ENCODE measurements at places on chromosomes 2 and 18.
A peak's percentile ranks its signal among the peaks of the same experiment; 100 is the strongest.

DNA sequence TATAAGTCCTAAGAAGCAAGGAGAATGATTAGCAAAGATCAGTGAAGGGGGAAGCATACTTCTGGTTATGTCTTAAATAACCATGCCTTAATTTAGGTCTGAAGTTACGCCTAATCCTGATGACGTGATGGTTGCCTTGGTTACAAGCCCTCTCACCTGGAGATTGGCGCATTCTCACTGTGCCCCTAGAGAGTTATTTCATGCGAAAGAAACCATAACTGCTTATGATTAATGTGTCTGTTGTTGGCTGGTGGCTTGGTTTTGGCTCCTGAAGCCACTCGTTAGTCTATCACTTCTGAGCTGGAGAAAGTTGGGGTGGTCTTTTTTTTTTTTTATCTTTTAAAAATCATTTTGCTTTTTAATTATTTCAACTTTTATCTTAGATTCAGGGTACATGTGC lies 47.0 kb downstream of the TNFRSF11A start:
- no peak overlapping the region for H3K27ac ChIP-seq
- DNase-seq, result no peak
- H3K4me3 ChIP-seq, result no peak overlapping the region
- H3K4me1 ChIP-seq, result no peaks in the 10 kb centered on the region
- no peaks in the 10 kb centered on the region for H3K27me3 ChIP-seq

DNA sequence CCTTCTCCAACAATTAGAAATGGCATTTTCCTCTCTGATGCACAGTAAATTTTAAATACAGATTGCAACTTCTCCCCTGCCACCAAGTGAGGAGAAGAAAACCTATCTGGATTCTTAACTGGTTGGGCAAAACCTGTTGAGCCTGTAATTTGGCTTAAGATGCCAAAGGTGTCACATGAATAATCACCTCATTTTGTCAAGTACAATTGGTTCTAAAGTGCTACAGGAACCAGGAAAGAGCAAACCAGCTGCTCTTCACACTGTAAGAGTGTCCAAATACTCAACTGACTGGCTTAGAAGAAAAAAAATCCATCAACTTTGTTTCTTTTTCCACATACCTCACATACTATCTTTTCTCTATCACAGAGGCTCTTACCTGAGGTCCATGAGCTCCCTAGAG lies 35.4 kb downstream of the NPC1 start:
- DNase-seq, result no peak
- H3K4me3 ChIP-seq, result no peak overlapping the region

- no peak for DNase-seq
- H3K4me1 ChIP-seq, result peaks cover 11% of the 10 kb centered on the region
- no peaks in the 10 kb centered on the region for H3K27me3 ChIP-seq
- peak overlapping the region; percentile 29 for H3K27ac ChIP-seq
- H3K4me3 ChIP-seq, result no peak overlapping the region
- no peaks in the 10 kb centered on the region for H3K36me3 ChIP-seq
These were observed 52.5 kb upstream of the STAM2 start for GRCh38 chr2:152227969-152228592.

- H3K36me3 ChIP-seq, result no peaks in the 10 kb centered on the region
- peaks cover 5% of the 10 kb centered on the region for H3K27me3 ChIP-seq
- H3K4me3 ChIP-seq, result peak overlapping the region; percentile 40
- no peaks in the 10 kb centered on the region for H3K4me1 ChIP-seq
- H3K27ac ChIP-seq, result no peak overlapping the region
These were observed 191.8 kb downstream of the FTCDNL1 start for GRCh38 chr2:199659207-199659606.

DNA sequence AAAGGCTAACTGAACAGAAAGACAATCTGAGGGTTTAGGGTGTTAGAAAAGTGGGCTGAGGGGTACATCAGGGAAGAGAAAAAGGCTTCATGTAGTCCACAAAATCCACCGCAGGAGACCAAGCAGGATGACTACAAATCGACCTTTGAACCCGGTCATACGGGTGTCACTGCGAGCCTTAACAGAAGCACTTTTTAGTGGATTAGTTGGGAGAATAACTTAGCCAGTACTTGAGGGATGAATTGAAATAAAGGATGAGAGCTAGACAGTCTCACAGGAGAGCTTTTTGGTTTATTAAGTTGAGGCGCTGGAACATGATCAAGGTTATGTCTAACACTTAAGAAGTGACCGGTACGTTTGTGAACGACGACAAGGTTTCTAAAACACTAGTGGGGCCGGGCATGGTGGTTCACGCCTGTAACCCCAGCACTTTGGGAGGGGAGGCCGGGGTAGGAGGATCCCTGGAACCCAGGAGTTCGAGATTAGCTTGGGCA lies 217.7 kb downstream of the MCFD2 start:
- H3K36me3 ChIP-seq, result no peaks in the 10 kb centered on the region
- no peaks in the 10 kb centered on the region for H3K27me3 ChIP-seq
- peaks cover 46% of the 10 kb centered on the region for H3K4me1 ChIP-seq
- no peak for DNase-seq
- H3K27ac ChIP-seq, result peak overlapping the region; percentile 99
- H3K4me3 ChIP-seq, result peak overlapping the region; percentile 90

DNA sequence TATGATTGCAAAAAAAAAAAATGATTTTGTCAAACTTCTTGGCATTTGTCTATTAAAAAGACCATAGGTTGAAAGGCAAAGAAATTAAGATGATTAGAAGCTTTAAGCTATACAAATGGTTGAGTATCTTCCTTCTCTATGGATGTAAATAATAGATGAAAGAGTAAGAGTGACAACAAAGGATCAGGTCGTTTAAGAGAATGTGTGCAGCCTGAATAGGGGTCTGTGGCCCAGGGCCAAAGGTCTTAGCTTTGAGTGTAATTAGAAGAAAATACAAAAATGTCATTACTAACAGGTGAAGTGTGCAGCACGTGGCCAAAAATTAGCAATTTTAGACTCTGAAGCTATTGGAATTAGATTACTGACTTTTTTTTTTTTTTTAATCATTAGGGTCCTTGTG lies 122.4 kb downstream of the GREB1L start:
- H3K4me1 ChIP-seq, result no peaks in the 10 kb centered on the region
- DNase-seq, result no peak
- H3K27ac ChIP-seq, result no peak overlapping the region
- H3K27me3 ChIP-seq, result peaks cover 4% of the 10 kb centered on the region
- no peak overlapping the region for H3K4me3 ChIP-seq
- no peaks in the 10 kb centered on the region for H3K36me3 ChIP-seq

DNA sequence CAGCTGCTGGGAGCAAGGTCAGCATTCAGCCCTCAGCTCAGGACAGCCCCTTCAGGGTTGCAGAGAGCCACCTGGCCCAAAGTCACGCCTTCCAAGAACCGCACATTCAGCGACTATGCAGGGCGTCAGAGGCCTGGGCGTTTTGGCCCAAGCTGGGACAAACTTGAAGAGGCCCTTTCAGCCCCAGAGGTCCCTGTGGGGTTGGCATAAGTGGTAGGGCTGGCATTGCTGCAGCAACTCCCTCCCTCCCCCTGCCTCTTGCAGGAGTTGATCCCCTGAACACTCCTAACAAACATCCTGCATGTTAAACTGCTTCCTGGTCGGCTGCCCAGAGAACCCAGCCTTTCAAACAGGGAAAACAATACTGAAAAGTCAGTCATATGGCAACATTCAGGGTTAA lies 192.9 kb upstream of the SMAD2 start:
- no peak for DNase-seq
- H3K4me1 ChIP-seq, result peaks cover 33% of the 10 kb centered on the region
- no peak overlapping the region for H3K27ac ChIP-seq
- no peaks in the 10 kb centered on the region for H3K27me3 ChIP-seq
- H3K4me3 ChIP-seq, result no peak overlapping the region
- no peaks in the 10 kb centered on the region for H3K36me3 ChIP-seq

DNA sequence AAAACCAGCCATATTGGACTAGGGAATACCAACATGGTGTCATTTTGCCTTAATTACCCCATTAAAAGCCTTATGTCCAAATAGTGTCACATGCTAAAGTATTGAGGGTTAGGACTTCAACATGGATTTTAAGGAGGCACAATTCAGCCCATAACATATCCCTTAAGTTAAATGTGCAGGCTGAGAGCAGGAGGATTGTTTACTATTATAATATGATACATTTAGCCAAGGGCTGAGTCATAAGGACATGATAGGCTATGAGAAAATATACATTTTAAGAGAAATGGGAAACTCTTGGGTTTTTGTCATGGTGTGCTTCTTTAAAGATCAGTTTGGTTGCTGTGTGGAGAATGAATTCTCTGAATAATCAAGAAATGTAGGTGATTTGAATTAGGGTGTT lies 136.8 kb downstream of the RDH14 start:
- no peak overlapping the region for H3K4me3 ChIP-seq
- H3K27me3 ChIP-seq, result no peaks in the 10 kb centered on the region
- no peak overlapping the region for H3K27ac ChIP-seq
- H3K4me1 ChIP-seq, result no peaks in the 10 kb centered on the region

DNA sequence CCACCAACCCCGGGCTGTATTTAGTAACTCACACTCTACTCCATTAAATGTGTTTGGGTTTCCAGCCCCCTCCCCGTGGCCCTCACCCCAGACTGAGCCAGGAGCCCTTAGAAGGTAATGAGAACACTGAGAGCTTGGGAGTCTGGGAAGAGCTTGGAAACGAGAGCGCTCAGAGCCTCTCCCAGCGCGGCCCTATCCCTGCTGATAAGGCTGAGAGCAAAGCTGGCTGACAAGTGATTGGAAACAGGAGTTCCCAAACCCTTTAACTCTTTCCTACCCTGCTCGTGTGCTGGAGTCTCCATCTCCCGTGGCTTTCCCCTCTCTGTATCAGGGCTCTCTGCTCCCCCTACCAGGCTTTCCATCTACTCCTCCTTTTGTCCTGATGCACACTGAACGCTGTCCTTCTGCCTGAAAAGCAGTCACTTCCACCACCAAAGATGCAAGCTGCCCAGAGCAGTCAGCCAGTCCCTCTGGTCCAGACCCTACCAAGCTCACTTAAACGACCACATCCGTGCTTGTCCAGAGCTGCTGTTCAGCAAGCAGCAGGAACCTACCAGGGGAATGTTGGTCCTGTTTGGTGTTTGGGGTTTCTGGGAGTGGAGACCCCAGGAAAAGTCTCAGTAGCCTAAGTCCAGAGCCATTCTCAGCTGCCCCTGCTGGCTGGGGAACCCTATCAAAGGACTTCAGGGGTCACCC lies 100.0 kb upstream of the PKDCC start:
- no peak overlapping the region for H3K27ac ChIP-seq
- no peak overlapping the region for H3K4me3 ChIP-seq
- peaks cover 7% of the 10 kb centered on the region for H3K27me3 ChIP-seq
- H3K36me3 ChIP-seq, result no peaks in the 10 kb centered on the region

- no peaks in the 10 kb centered on the region for H3K27me3 ChIP-seq
- no peaks in the 10 kb centered on the region for H3K36me3 ChIP-seq
- no peak overlapping the region for H3K4me3 ChIP-seq
These were observed 188.7 kb upstream of the APCDD1 start for GRCh38 chr18:10265560-10266333.

GRCh38 chr2:229101314-229101713 lies 169.8 kb downstream of the PID1 start:
- no peaks in the 10 kb centered on the region for H3K36me3 ChIP-seq
- no peaks in the 10 kb centered on the region for H3K4me1 ChIP-seq
- H3K4me3 ChIP-seq, result no peak overlapping the region
- DNase-seq, result no peak
- no peak overlapping the region for H3K27ac ChIP-seq

- no peaks in the 10 kb centered on the region for H3K36me3 ChIP-seq
- H3K4me1 ChIP-seq, result no peaks in the 10 kb centered on the region
- H3K4me3 ChIP-seq, result no peak overlapping the region
- no peak overlapping the region for H3K27ac ChIP-seq
- no peaks in the 10 kb centered on the region for H3K27me3 ChIP-seq
These were observed 140.9 kb upstream of the CRIM1 start for GRCh38 chr2:36214691-36215090.

DNA sequence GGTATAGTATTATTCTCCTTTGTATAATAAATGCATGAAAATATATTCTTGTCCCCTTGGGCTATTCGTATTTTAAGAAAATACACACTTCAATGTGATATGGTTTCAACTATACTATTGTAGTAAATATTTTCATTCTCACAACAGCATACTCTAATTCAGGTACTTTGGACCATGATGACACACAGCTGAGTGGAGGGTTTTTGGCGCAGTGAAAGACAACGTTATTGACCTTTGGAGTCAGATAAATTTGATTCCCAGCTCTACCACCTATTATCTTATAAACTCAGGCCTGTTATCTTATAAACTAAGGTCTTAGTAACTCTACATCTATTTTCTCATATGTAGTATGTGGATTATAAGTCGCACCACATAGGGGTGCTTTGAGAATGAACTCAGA lies 895.9 kb upstream of the DDX18 start:
- H3K4me1 ChIP-seq, result no peaks in the 10 kb centered on the region
- no peak for DNase-seq
- no peaks in the 10 kb centered on the region for H3K36me3 ChIP-seq
- H3K27me3 ChIP-seq, result no peaks in the 10 kb centered on the region

DNA sequence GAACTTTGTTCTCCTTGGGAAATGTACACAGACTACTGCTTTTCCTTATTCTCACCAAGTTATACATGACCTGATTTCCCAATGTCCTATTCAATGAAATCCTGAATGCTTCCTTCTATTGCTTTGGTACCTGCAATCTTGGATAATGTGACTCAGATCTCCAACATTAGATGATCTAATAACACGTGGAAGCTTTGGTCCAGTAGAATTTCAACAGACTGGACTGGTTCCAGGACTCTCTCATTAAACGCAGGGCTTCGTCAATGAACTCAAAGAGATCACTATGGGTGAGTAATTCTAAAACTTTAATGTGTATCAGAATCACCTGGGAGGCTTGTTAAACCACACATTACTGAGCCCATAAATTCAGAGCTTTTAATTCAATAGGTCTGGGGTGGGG lies 413.6 kb upstream of the KCNH7 start:
- no peak overlapping the region for H3K4me3 ChIP-seq
- DNase-seq, result no peak
- H3K27ac ChIP-seq, result no peak overlapping the region

DNA sequence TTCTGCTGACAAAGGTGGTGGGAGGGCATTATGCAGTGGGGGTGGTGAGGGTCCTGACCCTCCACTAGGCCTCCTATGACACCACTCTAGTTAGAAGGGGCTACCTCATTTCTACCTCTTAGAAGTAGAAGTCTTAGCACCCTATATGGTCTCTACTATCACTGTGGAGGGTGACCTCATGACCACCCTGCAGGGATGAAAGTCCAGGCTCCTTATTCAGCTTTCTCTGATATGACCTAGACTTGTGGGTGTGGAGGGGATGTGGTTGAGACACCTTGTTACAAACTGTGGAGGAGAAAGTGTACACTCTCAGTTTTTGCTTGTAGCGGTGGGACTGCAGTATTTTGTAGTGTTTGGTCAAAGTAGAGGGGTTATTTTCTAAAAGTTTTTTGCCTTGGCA lies 18.6 kb downstream of the TMEM182 start:
- no peaks in the 10 kb centered on the region for H3K27me3 ChIP-seq
- H3K27ac ChIP-seq, result no peak overlapping the region
- H3K4me1 ChIP-seq, result no peaks in the 10 kb centered on the region
- DNase-seq, result no peak
- no peaks in the 10 kb centered on the region for H3K36me3 ChIP-seq
- no peak overlapping the region for H3K4me3 ChIP-seq

DNA sequence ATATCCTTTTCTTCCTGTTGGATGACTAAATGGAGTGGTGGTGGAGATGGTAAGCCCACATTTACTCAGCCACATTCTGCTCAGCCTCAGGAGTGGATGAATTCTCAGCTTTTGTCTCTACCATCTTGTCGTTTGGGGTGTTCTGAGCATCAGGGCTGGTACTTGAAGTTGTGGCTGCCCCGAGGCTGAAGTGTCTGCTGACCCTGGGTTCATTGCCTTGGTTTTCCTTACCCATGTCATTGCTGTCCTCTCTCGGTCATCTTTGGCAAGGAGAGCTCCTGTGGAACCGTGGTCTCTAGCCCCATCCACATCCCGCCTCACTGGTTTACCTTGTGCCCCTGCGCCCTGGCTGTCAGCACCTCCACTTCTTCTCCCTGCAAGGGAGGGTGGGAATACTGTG lies 71.9 kb downstream of the GPR39 start:
- no peak overlapping the region for H3K27ac ChIP-seq
- DNase-seq, result no peak
- no peak overlapping the region for H3K4me3 ChIP-seq
- no peaks in the 10 kb centered on the region for H3K4me1 ChIP-seq
- peaks cover 4% of the 10 kb centered on the region for H3K27me3 ChIP-seq

Measured in suprapubic skin (tissue), 4 donors.